ENCODE measurements at places on chromosomes 11 and 22. TPM values are rescaled to one million over a fixed set of nuclear protein-coding genes. Genes with fewer than 3 reads are reported as not detected.

Gene DEPDC7
- 0.35 TPM for total RNA-seq

Gene OR4A15
- total RNA-seq, result not detected

Gene TSPO
- total RNA-seq, result 207 TPM

Gene KCNQ1OT1
- total RNA-seq, result 1.1 TPM

Gene EEF1G
- total RNA-seq, result 1,809 TPM

Gene MAPK1
- 113 TPM for total RNA-seq

Gene GAL3ST1
- total RNA-seq, result not detected

Gene CCDC83
- not detected for total RNA-seq

Gene TBX1
- total RNA-seq, result 6.5 TPM

DNA sequence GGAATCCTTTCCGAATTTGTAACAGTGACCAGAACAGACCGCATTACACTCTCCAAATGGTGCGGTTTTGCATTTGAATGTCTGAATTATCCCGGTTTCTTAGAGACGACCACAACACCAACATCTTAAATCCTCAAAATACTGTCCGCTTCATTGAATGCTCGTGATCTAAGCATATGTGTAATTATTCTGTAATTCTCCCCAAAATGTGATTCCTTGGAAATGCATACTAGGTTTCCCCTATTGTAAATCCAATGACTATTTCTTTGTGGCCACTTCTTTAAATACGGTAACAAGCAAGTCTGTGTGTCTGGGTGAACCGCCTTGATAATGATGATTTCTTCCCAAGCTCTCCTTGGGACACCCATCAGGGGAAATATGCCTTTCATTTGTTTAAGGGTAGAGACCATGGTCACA lies 87.3 kb upstream of the DBX1 start:
- no peak for DNase-seq

DNA sequence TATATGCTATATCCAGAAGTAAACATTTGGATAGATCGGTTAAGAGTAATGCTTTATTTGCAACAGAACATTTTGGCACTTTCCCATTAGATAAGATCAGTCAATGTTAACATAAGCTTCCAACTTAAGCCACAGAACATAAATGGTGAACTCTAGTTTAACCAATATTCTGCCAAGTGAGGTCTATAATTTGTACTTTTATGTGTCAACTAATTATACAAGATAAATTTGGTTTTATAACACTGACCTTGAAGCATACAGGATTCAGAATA lies 23.5 kb upstream of the BLID start:
- DNase-seq, result no peak

GRCh38 chr11:68446046-68446725 lies 14.4 kb upstream of the PPP6R3 start:
- DNase-seq, result no peak

DNA sequence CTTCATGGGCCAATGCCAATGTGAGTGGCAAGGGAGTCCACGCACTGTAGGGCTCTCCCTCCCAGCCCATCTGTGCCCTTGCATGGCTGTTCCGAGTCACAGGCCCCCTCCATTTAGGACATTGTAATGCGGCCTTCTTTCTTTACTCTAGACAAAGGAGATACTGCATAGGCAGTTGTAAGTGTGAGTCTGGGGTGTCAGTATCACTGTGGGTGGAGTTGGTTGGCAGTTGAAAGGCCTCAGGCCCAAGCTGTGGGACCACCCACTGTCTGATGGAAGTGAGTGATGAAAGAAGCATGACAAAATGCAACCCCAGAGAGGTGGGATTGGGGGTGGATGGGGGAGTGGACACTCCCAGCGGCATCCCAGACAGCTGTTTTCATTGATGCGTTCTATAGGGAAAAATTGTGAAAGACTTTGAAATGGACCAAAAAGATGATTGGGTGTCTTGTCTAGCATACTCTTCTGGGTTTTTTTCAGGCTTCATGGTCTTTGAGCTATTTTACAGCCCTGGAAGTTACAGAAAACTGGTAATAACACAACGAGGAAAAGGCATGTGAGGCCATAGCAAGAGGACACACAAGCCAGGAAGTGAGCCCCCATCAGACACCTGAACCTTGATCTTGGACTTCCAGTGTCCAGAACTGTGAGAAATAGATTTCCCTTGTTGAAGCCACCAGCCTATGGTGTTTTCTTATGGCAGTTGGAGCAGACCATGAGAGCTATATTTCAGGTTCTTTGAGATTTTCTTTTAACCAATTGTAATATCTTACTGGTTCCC lies 114.6 kb downstream of the NECTIN1 start:
- DNase-seq, result no peak

DNA sequence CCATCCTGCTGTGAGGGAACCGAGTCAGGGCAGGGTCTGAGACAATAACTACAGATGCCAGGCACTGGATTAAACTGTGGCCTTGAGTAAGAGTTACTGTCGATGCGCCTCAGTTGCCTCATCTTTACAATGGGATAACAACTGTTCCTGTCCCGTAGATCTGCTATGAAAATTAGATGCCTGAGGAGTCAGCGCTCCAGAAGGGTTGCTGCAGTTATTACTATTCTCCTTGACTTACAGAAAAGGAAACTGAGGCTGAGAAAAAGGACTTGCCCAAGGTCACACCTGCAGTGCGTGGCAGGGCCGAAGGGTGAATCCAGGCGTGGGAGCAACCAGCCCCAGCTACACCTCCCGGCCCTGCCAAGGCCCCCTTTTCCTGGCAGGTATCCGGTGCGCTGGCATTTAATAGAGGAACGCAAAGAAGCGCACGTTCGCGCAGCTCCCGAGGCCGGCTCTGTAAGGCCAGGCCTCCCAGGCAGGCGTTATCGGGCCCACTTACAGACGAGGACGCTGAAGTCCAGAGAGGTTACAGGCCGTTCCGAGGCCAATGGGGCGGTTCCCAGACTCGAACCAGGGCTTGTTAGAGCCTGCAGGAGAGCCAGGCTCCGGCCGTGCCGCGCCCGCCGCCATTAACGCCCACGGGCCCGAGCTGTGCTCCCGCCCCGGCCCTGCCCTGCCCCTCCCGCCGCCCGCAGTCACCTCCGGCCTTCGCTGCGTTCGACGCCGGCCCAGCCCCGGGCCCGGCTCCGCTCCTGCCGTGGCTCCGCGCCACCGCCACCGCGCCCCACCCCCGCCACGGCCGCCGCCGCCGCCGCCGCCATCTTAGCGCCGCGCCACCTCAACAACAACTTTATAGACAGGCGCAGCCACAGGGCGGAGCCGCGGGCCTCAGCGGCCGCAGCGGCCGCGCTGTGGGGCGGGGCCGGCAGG lies at the start of gene C11orf68:
Gene C11orf68, minus strand, starts transcription at position 852 of the 930 bp plus-strand sequence. Its CDS starts 31 bp downstream, at position 821.
- no peak for DNase-seq

GRCh38 chr11:111387363-111387762 lies 8.3 kb upstream of the POU2AF1 start:
- no peak for DNase-seq

DNA sequence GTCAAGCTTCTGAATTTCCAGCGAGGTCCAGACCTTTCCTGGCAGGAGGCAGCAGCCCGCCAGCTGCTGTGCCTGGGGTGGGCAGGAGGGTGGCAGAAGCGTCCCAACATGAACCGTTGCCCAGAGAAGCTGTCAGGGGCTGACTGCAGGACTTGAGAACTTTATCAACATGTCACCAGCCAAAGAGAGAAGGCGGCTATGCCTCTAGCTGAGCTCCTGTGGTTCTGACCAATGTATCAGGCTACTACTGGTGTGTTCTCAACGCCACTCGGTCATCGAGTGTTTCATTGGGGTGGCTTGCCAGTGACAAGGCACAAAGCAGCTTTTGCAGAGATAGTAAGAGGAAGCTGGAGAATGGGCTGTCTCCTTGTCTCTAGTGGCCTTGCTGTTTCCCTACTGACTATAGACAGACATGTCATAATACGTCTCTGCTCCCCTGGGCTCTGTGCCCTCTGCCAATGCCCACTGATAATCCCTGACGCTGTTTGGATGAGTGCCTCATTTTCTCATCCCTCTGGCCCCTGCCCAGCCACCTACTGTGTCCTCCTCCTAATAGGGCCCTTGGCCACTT lies 17.6 kb upstream of the ASCC2 start:
- DNase-seq, result no peak

- DNase-seq, result no peak
Measured at GRCh38 chr22:50242406-50242949, 2.3 kb downstream of the TUBGCP6 start.

DNA sequence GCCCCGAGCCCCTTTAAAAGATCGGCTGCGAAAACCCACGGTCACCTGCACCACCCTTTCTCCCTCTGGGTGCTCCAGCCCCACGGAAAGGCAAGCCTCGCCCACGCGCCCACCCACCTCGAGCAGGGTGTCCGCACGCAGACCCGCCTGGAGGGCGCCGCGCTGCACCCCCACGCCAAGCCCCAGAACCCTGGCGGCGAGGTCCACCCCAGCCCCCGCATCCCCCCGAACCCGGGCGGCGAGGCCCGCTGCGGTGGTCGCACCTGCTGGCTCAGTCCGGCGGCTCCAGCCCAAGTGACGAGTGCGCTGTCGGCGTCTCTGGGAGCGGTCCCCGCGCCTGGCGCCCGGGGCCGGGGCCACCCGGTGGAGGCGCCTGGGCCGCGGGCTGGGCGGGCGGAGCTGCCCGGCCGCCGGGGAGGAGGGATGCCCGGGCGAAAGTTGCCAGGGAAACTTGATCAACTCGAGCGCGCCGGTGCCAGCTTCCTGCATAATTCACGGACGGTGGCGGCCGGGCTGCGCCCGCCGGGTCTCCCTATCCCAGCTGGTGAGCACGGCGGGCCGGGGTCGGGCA lies 1.1 kb downstream of the SHANK2 start:
- DNase-seq, result no peak

- DNase-seq, result no peak
Measured at GRCh38 chr11:69699213-69699612, 4.6 kb downstream of the FGF19 start.

- no peak for DNase-seq
Measured at GRCh38 chr11:124970925-124971324, 16.9 kb downstream of the CCDC15 start.

GRCh38 chr11:87572881-87573280 lies 535.1 kb downstream of the TMEM135 start:
- DNase-seq, result no peak

DNA sequence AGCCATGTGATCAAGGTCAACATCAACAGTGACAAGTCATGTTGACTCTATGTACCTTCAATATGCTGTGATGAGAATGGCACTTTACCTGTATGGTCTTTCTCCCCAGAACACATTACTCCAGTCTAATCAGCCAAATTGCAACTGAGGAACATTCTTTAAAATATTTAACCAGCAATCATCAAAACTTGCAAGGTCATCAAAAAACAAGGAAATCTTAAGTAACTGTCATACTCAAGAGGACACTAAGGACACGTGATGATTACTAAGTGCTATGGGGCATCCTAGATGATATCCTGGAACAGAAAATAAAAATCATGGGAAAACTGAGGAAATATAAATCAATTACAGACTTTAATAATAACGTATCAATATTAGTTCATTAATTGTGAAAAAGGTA lies 118.9 kb downstream of the EFCAB6 start:
- no peak for DNase-seq

DNA sequence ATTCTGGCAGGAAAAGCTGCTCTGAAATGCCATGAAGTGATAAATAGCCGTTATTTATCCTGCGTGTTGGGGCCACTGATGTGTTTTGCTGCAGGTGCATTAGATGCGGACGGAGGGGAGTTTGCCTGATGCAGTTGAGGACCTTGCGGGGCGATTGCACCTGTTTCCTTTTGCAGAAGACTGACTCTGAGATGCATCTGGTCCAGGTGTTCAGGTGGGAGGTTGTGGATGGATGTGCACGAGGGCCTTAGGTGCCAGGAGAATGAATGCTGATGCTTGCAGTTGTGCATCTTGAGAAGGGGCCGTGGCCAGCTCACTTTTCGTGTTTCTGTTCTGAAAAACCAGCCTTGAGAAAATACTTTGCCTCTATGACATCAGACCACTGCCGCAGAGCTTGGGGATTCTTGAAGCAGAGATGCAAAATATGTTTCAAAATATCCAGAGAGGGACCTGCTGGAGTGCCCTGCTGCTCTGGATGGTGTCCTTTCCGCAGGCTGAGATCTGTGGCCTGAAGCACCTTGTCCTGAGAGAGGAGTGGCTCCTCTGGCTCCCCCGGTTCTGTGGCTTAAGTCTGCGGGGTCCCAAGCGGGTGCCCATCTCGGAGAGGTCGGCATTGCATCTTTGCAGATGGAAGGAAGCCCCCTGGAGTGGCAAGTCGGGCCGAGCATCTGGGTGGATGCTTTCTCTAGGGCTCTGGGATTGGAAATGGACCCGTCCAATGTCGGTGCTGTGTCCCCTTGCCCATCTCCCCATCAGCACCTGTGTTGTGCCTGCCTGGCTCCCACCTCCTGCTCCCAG lies 1031.1 kb downstream of the TBC1D22A start:
- no peak for DNase-seq

DNA sequence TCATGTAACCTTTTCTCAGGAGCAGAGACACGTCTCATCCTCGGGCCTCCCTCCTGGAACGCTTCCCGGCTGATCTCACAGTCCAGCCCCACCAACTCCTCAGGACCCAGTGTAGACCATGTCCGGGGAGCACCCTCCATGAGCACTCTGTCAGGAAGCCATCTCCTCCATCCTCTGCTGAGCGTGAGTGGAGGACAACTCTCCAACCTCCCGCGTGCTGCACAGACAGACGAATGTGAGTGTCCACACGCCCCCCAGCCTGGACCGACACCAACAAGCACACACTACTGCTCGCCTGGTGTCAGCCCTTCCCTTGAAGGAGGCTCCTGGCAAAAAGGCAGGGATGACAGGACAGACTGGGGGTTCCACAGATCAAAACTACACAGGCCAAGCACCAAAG lies 86.6 kb downstream of the SHANK2 start:
- no peak for DNase-seq

Measured in pulmonary artery endothelial cell (primary cell).